ENCODE measurements at places on chromosomes 7 and 10. TPM values are rescaled to one million over a fixed set of nuclear protein-coding genes. Genes with fewer than 3 reads are reported as not detected.

Gene LIPM
- polyA plus RNA-seq = not detected

Gene NKX1-2
- not detected for polyA plus RNA-seq

GRCh38 chr7:92325173-92325572 lies 79.4 kb downstream of the ANKIB1 start:
- DNase-seq = no peak

DNA sequence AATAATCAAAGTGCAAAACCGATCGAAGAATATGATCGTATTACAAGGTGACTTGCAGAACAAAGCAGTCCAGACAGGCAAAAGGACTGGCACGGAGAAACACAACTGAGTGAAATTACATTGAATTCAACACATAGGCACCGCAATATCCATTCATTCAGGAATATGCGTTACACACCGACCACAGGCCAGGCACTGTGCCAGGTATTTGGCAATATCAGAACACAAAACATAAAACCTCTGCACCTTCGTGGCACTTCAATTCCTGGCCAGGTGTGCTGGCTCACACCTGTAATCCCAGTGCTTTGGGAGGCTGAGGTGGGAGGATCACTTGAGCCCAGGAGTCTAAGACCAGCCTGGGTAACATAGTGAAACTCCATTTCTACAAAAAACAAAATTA lies 187.9 kb downstream of the DIP2C start:
- DNase-seq = no peak
